Transverse colon (tissue), 4 donors: ENCODE measurements at places on chromosomes 4 and X. TPM values are rescaled to one million over a fixed set of nuclear protein-coding genes. Genes with fewer than 3 reads are reported as not detected.

GPR173 gene
- 1.8 TPM for total RNA-seq

FAM47A gene
- not detected for total RNA-seq

NOP14 gene
- total RNA-seq: 43.0 TPM

HMX1 gene
- not detected for total RNA-seq

SPACA5 gene
- not detected for total RNA-seq
